ENCODE measurements at places on chromosomes 12 and 14.

GRCh38 chr14:19878029-19878642 is 3.2 kb downstream of the OR4K2 start:
- DNase-seq: peak; percentile 10

- DNase-seq: no peak
These were observed 119.5 kb downstream of the VEZT start for GRCh38 chr12:95337146-95337545.

GRCh38 chr12:52151837-52152783 is 39.7 kb downstream of the KRT80 start:
- DNase-seq: peak; percentile 80

GRCh38 chr12:123265851-123266678 is 5.6 kb downstream of the CDK2AP1 start:
- no peak for DNase-seq

- no peak for DNase-seq
These were observed 494.3 kb downstream of the TRHDE start for GRCh38 chr12:72766517-72766916.

DNA sequence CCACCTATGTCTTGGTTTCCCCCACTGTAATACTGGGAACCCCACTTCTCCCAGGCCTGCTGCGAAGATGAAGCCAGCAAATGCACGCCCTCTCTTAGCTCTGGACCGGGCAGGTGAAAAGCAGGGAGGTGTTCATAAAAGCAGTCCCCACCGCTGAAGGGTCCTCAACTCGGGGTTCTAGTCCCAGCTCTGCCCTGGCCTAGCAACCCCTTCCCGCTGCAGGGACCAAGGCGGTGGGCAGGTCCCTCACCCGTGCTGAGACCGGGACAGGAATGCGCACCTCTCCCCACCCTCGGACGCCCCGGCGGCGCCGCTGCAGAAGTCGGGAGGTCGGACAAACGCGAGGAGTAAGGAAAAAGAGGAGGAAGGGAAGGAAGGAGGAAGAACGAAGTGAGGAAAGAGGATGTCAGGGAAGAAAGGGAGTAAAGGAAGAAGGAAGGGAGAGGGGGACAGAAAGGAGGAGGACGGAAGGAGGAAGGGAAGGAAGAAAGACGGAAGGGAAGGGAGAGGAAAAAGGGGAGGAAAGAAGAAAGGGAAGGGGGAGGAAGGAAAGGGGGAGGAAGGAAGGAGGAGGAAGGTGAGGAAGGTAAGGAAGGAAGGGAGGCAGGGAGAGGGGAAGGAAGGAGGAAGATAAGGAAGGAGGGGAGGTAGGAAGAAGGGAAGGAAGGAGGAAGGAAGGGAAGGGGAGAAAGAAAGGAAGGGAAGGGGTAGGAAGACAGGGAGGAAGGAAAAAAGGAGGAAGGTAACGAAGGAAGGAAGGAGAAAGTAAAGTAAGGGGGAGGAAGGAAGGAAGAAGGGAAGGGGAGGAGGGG is 701 bp downstream of the SPRING1 start:
- no peak for DNase-seq

DNA sequence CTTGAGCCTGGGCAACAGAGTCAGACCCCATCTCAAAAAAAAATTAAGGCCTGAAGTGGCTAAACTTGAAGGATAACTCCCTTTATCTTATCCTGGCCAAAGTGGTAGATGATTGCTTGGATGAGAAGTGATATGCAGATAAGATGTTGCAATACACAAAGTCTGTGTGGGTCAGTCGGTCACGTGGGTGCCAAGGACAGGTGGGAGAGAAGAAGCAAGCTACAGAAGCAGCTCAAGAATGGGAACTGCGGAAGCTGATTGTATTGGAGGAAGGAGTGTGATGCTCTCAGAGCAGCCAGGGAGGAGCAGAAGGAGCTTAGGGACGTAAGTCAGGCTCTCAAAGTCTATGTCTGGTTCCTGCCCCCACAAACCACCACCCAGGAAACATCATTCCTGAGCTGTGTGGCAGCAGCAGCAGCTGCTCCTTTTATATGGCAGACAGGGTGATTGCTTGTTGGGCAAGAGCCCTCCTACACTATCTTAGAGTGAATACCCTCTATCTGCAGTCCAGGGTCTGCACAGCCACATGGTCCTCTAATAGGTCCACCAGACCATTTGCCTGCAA is 54.5 kb downstream of the ATP2A2 start:
- no peak for DNase-seq
